Occipital lobe (tissue), 3 donors: ENCODE measurements at places on chromosomes 3 and 15.
A peak's percentile ranks its signal among the peaks of the same experiment; 100 is the strongest.

GRCh38 chr3:13887495-13888300 is 7.8 kb upstream of the WNT7A start:
- no peak for DNase-seq

DNA sequence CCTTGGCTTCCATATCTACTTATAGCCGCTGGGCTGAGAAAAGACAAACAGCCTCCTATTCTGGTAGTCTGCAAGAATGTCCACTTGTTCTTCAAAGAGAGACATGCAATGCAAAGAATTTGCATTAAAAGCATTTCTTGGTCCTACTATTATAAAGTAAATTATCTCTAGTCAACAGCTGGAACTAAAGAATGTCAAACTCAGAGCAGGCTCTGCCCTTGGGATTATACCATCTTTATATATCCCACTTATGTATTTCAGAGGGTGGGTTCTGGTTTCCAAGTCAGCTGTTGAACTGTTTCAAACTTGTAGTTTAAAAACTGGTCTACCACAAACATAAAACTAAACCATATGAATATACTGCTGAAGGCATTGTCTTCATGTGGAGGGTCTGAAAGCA is 7.0 kb upstream of the ACTC1 start:
- DNase-seq: no peak

DNA sequence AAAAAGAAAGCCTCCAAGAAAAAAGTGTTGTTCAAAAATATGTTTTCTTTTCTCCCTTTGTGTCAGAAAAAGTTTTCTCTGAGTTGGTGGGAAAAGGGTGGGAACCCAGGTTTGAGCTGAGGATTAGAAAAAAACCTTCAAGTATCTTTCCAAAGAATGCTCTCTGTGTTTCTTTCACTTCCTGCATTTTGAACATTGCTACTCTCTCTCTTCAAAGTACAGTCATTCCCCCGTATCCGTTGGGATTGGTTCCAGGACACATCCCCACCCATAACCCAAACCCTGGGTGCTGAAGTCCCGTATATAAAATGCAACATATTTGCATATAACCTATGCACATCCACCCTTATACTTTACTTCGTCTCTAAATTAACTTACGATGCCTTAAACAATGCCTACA is 139.6 kb downstream of the TMCO5A start:
- DNase-seq: no peak

GRCh38 chr3:130263708-130264107 is 81.8 kb upstream of the COL6A5 start:
- DNase-seq: no peak

DNA sequence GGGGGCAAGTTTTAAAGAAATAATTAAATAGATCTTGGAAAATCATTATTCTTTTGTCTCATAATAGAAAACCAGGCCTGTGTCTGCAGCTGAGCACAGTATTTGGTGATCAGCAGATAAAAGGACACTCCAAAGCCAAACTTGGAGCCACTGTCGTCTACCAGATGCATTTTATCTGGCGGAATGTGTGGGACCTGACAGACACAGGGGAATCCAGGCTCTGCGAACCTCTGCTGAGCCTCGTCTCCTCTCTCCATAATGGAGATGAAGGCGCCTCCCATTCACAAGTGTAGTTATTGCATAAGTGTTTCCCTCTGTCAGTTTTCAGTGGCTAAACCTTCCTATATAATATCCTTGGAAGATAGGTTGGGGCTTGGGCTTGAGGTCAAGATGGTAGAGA is 42.1 kb downstream of the EEFSEC start:
- DNase-seq: no peak

DNA sequence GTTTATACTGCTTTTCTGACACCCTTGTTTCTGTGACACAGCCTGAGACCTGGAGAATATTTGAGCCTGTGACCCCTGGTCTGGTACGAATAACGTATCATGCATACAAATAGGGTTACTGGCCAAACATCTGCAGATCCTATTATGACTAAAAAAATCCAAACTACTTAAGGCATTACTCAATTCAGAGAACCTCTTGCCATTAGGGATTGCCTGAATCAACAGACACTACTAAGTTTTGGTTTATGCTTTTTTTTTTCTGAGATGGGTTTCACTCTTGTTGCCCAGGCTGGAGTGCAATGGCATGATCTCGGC is 35.4 kb downstream of the OSBPL10 start:
- DNase-seq: no peak

- DNase-seq: no peak
These were observed 146.1 kb downstream of the DPH6 start for GRCh38 chr15:35399901-35400300.

- no peak for DNase-seq
These were observed 25.0 kb upstream of the MGLL start for GRCh38 chr3:127847236-127847720.

- no peak for DNase-seq
These were observed 19.1 kb upstream of the RIOX2 start for GRCh38 chr3:97991293-97991682.

DNA sequence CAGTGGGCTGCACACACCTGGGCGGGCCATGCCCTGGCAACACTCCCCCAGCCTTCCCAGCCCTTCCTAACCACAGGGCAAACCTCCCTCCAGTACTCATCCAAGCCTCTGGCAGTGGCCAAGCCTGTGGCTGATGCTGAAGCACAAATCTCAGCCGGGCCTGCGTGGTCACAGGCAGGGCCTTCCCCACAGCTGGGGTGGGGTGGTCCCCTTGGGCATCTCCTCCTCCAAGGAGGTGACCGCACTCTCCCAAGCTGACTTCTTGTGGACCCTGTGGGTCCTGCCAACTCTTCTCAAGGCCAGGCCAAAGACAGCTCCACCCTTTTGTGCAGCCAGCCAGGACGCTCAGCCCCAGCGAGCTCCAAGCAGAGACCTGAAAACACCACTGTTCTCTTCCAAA is 21.4 kb downstream of the GRAMD2A start:
- no peak for DNase-seq

GRCh38 chr3:28677581-28677980 is 329.0 kb upstream of the AZI2 start:
- no peak for DNase-seq

- no peak for DNase-seq
These were observed 68.8 kb downstream of the DNAJC13 start for GRCh38 chr3:132486099-132486498.

- DNase-seq: no peak
These were observed 292.0 kb downstream of the ZIC1 start for GRCh38 chr3:147701195-147701594.

GRCh38 chr3:127456471-127457093 is 134.0 kb downstream of the TPRA1 start:
- peak; percentile 44 for DNase-seq

DNA sequence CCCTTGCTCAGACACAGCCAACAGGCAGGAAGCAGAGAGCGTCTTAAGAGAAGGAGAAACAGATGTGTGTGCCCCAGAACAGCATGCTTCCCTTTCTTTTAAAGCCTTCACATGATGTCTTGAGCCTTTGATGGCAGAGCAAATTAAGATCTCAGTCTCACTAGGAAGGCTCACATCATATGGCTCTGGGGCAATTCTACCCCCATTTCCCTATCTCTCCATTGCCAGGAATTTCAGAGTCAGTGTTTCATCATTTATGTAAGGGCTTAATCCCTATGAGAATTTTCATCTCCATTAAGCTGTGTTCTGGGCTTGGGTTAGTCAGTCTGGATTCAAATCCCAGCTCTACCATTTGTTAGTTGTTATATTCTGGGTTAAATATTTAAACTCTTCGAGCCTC is 41.4 kb upstream of the GLCE start:
- DNase-seq: no peak
